T-helper 2 cell (primary cell): ENCODE measurements at places on chromosomes 1 and 21.

DNA sequence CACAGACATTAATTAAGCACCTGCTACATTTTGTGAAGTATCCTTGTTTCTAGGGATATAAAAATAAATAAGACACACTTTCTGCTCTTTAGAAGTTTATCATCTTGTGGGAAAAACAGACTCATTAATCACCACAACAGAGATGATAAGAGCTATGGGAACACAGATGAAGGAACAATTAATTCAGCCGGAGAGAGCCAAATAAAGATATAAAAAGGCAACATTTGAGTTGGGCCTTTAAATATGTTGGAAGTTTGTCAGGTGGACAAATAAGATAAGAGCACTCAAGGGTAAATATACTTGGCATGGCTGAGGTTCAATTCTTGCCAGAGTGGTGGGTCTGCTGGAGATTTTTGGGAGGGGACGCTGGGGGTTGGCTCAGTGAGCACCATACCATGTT is 34.2 kb upstream of the VTCN1 start:
- no peak for DNase-seq

GRCh38 chr21:27425574-27425973 is 458.7 kb upstream of the ADAMTS5 start:
- no peak for DNase-seq

DNA sequence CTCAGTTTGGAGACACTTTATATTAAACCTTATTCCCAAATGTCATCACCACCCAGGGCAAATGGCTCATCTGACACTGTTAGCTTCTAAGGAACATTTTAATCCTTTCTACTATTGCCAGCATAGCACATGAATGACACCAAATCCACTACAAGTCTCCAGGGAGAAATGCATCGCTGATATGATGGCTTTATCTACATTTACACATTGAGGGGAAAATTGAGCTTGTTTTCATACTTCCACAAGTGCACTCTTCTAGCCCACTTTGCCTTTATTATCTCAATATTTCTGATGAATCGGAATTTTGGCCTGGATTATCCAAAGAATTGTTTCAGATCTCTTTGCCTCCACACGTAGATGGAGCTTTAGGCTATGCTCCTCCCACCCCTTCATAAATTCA is 75.4 kb downstream of the RUNX1 start:
- no peak for DNase-seq

DNA sequence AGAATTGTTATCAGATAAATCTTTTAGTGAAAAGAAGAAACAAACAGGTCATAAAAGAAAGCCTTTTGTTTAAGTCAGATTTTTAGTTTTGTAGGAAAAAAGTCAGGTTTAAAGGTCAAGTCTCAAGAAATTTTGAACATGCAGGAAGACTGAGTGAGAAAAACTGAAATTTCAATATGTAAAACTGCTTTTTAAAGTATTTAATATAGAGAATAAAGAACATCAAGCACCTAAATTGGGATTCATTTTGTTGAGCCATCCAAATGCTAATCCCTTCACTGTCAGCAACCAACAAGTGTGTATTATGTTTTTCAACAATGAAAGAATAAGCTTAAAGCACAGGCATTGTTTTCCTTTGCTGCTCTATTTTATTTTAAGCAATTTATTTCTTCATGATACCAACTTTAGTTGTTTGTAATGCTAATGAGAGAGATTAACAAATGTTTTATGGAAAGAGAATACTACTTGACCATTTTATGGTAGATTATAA is 114.9 kb upstream of the SERTAD4 start:
- DNase-seq = no peak

DNA sequence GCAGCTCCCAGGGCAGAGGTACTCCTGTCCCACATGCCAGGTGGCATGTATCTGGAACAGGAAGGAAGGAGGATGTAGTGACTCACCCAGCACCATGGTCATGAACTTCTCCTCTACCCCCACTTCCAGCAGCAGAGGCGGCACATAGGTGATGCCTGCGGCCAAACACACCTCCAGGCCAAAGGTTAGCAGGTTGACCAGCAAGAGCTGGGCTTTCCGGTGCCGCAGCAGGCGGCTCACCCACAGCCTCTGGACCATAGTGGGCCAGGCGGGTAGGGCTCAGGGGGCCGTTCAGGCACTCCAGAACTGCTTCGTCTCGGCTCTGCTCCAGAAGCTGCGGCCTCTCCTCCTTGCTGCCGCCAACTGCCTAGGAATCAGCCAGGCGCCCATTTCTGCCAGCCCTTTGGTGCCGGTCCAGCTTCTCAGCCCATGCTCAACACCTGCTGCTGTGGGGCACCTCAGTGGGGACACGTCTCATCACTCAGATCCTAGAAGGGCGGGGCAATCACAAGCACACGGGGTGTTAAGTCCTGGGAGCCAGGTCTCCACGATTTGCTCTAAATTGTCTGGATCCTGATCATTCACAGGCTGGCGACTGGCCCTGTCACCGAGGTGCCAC is 15.8 kb downstream of the SLC45A3 start:
- no peak for DNase-seq
